ENCODE measurements at places on chromosomes 1 and 21. TPM values are rescaled to one million over a fixed set of nuclear protein-coding genes. Genes with fewer than 3 reads are reported as not detected.

The FCRL5 gene
- 5.2 TPM for total RNA-seq

The CD53 gene
- 72.6 TPM for total RNA-seq

The FLG2 gene
- total RNA-seq = not detected

The HECTD3 gene
- total RNA-seq = 32.8 TPM

The ACTN2 gene
- not detected for total RNA-seq

The AGMAT gene
- 0.32 TPM for total RNA-seq

The LRRIQ3 gene
- 1.8 TPM for total RNA-seq

The FCRL3 gene
- total RNA-seq = 0.15 TPM

The CHRNB2 gene
- 0.73 TPM for total RNA-seq

The OR2T2 gene
- total RNA-seq = not detected

The IQGAP3 gene
- total RNA-seq = 0.15 TPM

The URB1 gene
- 20.6 TPM for total RNA-seq

The TMPRSS15 gene
- not detected for total RNA-seq

The ISG15 gene
- 31.5 TPM for total RNA-seq

GRCh38 chr1:7624791-7625355, 146.2 kb upstream of the VAMP3 start:
- no peak overlapping the region for H3K27ac ChIP-seq
- no peaks in the 10 kb centered on the region for H3K4me1 ChIP-seq
- H3K4me3 ChIP-seq = no peak overlapping the region
- peak; percentile 63 for DNase-seq
- H3K27me3 ChIP-seq = no peaks in the 10 kb centered on the region

- peaks cover 8% of the 10 kb centered on the region for H3K4me1 ChIP-seq
- peak overlapping the region; percentile 66 for H3K27ac ChIP-seq
- peak; percentile 67 for DNase-seq
- no peaks in the 10 kb centered on the region for H3K36me3 ChIP-seq
- H3K4me3 ChIP-seq = no peak overlapping the region
These were observed 37.4 kb upstream of the ZBTB40 start for GRCh38 chr1:22414244-22414751.

DNA sequence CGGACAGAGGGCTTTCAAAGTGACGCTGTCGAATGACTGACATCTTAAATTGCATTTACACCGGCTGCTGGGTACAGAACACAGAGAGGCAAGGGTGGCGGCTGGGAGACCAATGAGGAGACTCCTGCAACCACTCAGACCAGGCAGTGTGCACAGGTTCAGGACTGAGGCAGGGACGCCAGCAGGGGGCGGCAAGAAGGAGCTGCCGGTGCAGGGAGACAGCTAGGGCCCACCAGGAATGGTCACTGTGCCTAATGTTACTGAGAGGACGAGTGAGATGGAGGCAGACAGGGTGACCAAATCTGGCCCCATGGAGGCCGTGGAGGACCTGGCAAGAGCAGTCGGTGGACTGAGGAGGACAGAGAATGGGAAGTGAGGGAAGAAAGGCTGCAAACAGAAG, 23.5 kb downstream of the GLIS1 start:
- no peak overlapping the region for H3K27ac ChIP-seq
- no peaks in the 10 kb centered on the region for H3K27me3 ChIP-seq
- no peak for DNase-seq
- H3K4me3 ChIP-seq = no peak overlapping the region

GRCh38 chr1:185860311-185860710, 126.1 kb downstream of the HMCN1 start:
- no peaks in the 10 kb centered on the region for H3K27me3 ChIP-seq
- H3K27ac ChIP-seq = no peak overlapping the region
- H3K36me3 ChIP-seq = no peaks in the 10 kb centered on the region
- DNase-seq = no peak
- H3K4me3 ChIP-seq = no peak overlapping the region

- no peak overlapping the region for H3K4me3 ChIP-seq
- H3K36me3 ChIP-seq = no peaks in the 10 kb centered on the region
- H3K4me1 ChIP-seq = no peaks in the 10 kb centered on the region
- no peaks in the 10 kb centered on the region for H3K27me3 ChIP-seq
- DNase-seq = peak; percentile 59
These were observed 305.1 kb downstream of the MATN1 start for GRCh38 chr1:30418061-30418938.

- no peaks in the 10 kb centered on the region for H3K36me3 ChIP-seq
- H3K4me3 ChIP-seq = peak overlapping the region; percentile 34
These were observed 58.0 kb downstream of the RBM11 start for GRCh38 chr21:14273736-14274538.

GRCh38 chr1:169557131-169557530, 29.1 kb downstream of the F5 start:
- H3K4me1 ChIP-seq = no peaks in the 10 kb centered on the region
- H3K4me3 ChIP-seq = no peak overlapping the region
- H3K27me3 ChIP-seq = no peaks in the 10 kb centered on the region
- no peak overlapping the region for H3K27ac ChIP-seq

- no peak for DNase-seq
- no peak overlapping the region for H3K4me3 ChIP-seq
- H3K27ac ChIP-seq = no peak overlapping the region
These were observed 25.3 kb downstream of the PTP4A2 start for GRCh38 chr1:31912839-31913239.

- no peaks in the 10 kb centered on the region for H3K4me1 ChIP-seq
- no peak overlapping the region for H3K27ac ChIP-seq
- no peaks in the 10 kb centered on the region for H3K27me3 ChIP-seq
These were observed 348.8 kb downstream of the HHAT start for GRCh38 chr1:210677533-210677932.

DNA sequence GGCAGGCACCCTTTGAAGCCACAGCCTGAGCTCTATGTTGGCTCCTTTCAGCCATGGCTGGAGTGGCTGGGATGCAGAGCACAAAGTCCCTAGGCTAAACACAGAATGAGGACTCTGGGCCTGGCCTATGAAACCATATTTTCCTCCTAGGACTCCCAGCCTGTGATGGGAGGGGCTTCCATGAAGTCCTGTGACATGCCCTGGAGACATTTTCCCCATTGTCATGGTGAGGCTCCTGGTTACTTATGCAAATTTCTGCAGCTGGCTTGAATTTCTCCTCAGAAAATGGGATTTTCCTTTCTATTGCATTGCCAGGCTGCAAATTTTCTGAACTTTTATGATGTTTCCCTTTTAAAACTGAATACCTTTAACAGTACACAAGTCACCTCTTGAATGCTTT, 61.3 kb downstream of the VCAM1 start:
- no peaks in the 10 kb centered on the region for H3K4me1 ChIP-seq
- H3K27ac ChIP-seq = no peak overlapping the region
- H3K27me3 ChIP-seq = no peaks in the 10 kb centered on the region
- H3K4me3 ChIP-seq = no peak overlapping the region
- no peaks in the 10 kb centered on the region for H3K36me3 ChIP-seq
- no peak for DNase-seq

DNA sequence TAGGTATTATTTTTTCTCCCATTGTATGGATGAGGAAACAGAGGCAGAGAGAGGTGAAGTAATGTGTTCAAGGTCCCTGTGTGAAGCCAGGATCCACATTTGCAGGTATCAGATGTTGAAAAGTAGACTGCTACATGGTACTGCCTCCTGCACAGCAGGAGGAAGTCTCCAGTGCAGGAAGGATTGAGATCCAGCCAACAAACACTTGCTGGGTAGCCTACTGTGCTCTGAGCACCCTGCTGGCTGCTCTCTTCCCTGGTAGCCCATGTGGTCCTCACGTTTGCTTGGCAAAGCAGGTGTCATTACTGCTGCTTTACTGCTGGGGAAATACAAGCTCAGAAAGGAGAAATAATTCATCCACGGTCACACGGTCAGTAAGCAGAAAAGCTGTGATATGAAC, 21.3 kb upstream of the GRIK3 start:
- DNase-seq = no peak
- no peaks in the 10 kb centered on the region for H3K4me1 ChIP-seq
- H3K4me3 ChIP-seq = no peak overlapping the region
- H3K36me3 ChIP-seq = no peaks in the 10 kb centered on the region
- H3K27me3 ChIP-seq = no peaks in the 10 kb centered on the region

- H3K27me3 ChIP-seq = no peaks in the 10 kb centered on the region
- H3K4me3 ChIP-seq = no peak overlapping the region
- no peak for DNase-seq
- peaks cover under 1% of the 10 kb centered on the region for H3K36me3 ChIP-seq
- no peak overlapping the region for H3K27ac ChIP-seq
These were observed 18.0 kb upstream of the ETV3L start for GRCh38 chr1:157117527-157118057.

GRCh38 chr1:239952348-239953308, 139.1 kb upstream of the FMN2 start:
- no peaks in the 10 kb centered on the region for H3K4me1 ChIP-seq
- no peak overlapping the region for H3K27ac ChIP-seq
- no peaks in the 10 kb centered on the region for H3K36me3 ChIP-seq
- H3K27me3 ChIP-seq = no peaks in the 10 kb centered on the region

- H3K27me3 ChIP-seq = no peaks in the 10 kb centered on the region
- H3K4me1 ChIP-seq = no peaks in the 10 kb centered on the region
- no peaks in the 10 kb centered on the region for H3K36me3 ChIP-seq
- H3K4me3 ChIP-seq = no peak overlapping the region
- H3K27ac ChIP-seq = no peak overlapping the region
These were observed 1225.2 kb downstream of the NCAM2 start for GRCh38 chr21:22223385-22223784.

DNA sequence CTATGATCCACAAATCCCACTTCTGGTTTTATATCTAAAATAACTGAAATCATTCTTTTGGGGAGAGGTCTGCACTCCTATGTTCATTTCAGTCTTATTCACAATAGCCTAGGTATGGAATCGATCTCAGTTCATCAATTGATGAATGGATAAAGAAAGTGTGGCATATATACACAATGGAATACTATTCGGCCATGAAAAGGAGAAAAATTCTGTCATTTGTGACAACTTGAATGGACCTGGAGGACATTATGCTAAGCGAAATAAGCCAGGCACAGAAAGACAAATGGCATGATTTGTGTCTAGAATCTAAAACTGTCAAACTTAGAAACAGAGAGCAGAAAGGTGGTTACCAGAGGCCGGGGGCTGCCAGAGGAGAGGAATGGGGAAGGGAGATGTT, 5.4 kb upstream of the KRTAP10-8 start:
- no peak overlapping the region for H3K4me3 ChIP-seq
- DNase-seq = no peak
- no peaks in the 10 kb centered on the region for H3K27me3 ChIP-seq
- H3K27ac ChIP-seq = no peak overlapping the region
- H3K4me1 ChIP-seq = no peaks in the 10 kb centered on the region
- no peaks in the 10 kb centered on the region for H3K36me3 ChIP-seq

DNA sequence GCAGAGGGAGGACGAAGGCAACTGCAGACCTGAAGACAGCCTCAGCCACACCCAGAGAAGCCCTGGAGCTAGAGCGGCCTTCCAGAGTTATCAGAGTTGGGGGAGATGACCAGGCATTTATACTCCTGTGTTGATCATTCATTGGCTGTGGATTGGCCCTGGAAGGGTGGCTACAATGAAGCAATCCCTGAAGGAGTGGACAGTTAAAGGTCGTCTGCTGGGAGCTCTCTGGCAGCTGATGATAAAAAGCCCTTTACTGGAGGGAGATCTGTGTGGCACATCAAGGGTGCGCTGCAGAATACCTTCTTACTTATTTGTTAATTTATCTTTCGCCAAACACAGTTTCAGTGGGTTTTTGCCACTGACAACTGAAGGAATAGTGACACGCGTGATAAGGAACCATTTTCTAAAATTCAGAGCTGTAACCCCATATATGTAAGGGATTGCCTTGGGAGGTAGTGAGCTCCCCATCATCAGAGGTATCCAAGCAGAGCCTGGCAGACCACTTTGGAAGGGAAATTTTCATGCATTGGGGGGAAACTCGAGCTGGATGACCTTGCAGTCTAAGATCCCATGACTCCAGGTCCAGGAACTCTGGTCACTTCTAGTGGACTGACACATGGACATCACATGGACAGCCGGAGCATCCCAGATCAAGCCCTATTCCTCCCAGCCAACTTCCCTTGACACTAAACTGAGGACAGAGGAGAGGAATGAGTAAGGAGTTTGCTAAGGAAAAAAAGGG, 126.4 kb upstream of the GADD45A start:
- H3K36me3 ChIP-seq = no peaks in the 10 kb centered on the region
- H3K27ac ChIP-seq = peak overlapping the region; percentile 75
- no peaks in the 10 kb centered on the region for H3K4me1 ChIP-seq
- peak overlapping the region; percentile 28 for H3K4me3 ChIP-seq

DNA sequence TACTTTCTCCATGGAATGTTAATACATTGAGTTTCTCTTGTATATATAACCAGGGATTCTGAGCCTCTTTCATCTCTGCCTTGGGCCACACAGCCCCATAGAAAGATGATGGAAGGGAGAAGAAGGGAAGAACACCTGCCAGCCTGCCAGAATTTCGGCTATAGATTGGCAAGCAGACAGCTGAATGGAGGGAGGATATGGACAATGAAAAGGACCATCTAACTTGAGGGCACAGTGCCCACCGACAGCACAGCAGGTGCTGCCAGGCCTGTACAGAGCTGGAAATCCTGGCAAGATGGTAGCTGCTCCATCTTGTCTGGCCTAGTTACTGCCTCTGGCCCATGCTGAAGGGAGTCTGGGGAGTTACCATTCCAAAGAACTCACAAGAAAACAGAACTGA, 244.3 kb downstream of the FGGY start:
- no peak for DNase-seq
- no peaks in the 10 kb centered on the region for H3K4me1 ChIP-seq
- no peaks in the 10 kb centered on the region for H3K36me3 ChIP-seq
- H3K4me3 ChIP-seq = no peak overlapping the region
- no peaks in the 10 kb centered on the region for H3K27me3 ChIP-seq

GRCh38 chr1:21724098-21724497, 54.9 kb upstream of the RAP1GAP start:
- no peaks in the 10 kb centered on the region for H3K4me1 ChIP-seq
- no peak overlapping the region for H3K27ac ChIP-seq
- no peak overlapping the region for H3K4me3 ChIP-seq
- no peaks in the 10 kb centered on the region for H3K27me3 ChIP-seq
- DNase-seq = no peak

- H3K4me3 ChIP-seq = no peak overlapping the region
- peak; percentile 41 for DNase-seq
- no peaks in the 10 kb centered on the region for H3K4me1 ChIP-seq
- no peak overlapping the region for H3K27ac ChIP-seq
- no peaks in the 10 kb centered on the region for H3K27me3 ChIP-seq
These were observed 21.4 kb downstream of the COL6A1 start for GRCh38 chr21:46002841-46003574.

DNA sequence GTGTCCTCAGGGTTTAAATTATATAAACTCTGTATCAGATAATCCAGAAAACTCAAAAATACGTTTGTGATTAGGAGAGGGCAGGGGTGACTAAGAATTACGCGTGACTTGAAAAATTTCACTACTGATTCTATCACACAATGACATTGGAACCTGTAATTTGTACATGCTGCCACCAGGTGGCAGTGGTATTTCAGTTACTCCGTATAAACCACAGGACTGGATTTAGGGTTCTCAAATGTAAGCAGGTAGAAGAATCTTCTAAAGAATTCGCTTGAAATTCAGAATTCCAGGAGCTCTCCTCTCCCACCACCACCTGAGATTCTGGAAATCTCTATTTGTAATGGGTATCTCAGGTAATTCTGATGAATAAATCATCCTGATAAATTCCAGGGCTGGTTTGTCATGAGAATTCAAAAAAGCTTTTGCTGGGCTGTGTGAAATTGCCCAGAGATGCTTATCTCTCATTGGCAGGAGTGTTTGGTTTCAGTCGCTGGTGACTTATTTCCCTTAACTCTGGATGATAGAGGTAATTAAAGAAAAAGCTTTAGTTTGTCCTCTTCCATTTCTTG, 1.7 kb upstream of the KRTAP7-1 start:
- H3K4me1 ChIP-seq = no peaks in the 10 kb centered on the region
- DNase-seq = no peak
- no peak overlapping the region for H3K4me3 ChIP-seq
